Activated naive CD4-positive, alpha-beta T cell (primary cell): ENCODE measurements at places on chromosomes 7 and 10.

- DNase-seq: no peak
Observed at GRCh38 chr7:137081321-137082093, 213.1 kb downstream of the CHRM2 start.

DNA sequence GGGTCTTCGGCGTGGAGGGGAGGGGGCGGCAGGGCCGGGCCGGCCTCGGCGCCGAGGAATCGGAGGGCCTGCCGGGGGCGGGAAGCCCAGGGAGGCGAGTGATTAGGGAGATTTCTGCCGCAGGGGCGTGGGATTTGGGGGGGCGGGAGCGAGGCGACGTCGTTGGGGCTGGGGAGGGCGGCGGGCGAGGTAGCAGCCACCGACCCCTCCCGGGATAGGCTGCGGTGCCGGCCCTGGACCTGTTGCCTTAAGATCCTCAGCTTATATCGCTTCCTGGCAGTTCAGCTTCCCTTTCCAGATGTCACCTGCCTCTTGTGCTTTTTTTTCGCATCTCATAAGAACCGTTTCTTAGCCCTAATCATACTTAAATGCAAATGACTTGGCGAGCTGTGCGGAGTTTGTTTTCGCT is 655 bp downstream of the LMTK2 start:
- no peak for DNase-seq

DNA sequence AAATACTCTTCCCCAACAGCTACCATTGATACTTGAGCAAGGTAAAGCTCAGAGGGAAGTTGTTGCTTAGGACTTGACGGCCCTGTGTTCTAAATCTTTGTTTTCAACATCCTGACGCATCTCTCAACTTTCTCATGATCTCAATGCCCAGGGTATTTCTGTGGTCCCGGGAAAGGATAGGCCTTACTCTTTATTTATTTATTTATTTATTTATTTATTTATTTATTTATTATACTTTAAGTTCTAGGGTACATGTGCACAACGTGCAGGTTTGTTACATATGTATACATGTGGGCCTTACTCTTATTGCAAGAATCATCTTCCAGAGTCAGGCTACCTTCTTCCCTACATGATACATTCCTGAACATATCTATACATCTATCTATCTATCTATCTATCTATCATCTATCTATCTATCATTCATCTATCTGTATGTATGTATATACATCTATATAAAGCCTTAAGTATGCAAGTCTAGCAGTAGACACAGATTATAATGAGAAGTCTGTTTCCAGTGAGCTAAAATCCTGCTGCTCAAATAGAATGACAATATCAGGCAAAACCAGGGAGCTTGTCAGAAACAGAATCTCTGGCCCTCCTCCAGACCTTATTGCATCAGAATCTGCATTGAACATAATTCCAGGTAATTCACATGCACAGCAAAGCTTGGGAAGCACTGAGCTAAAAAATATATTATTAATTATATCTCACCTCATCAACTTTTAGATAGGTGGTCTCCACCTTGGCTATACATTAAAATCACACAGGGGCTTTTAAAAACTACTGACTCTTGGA is 12.2 kb upstream of the CPA5 start:
- DNase-seq: no peak

- DNase-seq: no peak
Observed at GRCh38 chr10:59618666-59619065, 91.0 kb downstream of the SLC16A9 start.

DNA sequence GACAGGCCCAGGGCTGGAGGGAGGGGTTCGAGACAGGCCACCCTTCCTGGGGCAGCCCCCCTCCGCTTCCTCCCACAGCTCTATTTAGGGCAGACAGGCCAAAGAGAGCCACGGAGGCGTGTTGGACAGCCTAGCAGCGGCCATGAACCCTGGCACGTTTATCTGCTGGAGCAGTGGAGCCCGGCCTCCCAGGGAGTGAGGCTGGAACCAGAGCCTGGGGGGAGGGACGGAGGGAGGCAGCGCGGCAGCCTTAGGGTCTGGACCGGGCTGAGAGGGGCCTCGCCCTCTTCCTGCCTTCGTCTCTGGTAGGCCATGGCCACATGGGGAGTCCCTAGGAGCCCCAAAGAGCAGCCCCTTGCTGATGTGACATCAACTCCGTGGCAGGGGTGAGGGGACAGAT is 17.1 kb downstream of the UNCX start:
- DNase-seq: no peak

DNA sequence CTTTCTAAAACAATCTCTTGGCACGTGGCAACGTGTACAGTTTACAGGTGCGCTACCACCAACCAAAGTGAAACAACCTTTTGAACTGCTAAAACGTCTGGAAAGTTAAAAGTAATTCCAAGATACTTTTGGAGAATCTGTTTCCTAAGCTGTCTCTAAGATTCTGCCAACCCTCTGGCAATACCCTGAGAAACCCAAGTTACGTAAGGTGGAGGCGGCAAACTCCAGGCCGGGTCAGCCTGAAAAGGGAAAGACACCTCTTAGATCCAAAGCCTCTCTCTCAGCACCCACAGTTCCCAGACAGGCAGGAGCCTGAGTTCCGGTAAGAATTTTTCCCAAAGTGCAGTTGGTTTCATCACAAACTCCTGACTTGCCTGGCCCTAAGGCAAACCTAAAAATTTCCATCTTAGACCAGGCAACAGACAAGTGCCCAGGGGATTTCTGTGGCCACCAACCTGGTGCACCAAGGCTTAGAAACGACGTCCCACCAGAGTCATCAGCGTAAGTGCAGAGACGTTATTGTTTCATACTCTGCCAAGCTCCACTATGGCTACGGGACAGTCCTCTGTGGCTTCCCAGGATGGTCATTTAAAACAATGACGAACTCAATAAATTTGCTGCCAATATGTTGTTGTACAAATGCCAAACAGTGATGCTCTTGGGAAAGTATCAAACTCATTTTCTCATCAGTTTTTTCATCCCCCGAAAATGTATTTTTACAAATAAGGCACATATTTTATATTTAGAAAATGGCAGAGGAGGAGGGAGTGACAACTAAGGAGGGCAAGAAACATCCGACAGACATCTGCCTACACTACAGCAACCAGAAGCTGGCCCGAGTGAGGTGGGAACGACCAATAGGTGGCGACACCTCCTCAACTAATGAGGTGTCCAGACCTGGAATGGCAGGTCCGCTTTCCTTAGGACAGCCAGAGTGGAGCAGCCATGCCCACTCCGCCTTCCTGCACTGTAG is 205.8 kb upstream of the FRMD4A start:
- DNase-seq: no peak

GRCh38 chr7:150641854-150642253 is 9.7 kb upstream of the GIMAP6 start:
- DNase-seq: no peak

- DNase-seq: no peak
Observed at GRCh38 chr7:50281680-50282445, 22.7 kb upstream of the IKZF1 start.
